ENCODE measurements at places on chromosomes 7 and 10.

GRCh38 chr10:34292675-34293074 lies 522.4 kb downstream of the PARD3 start:
- no peak for DNase-seq

DNA sequence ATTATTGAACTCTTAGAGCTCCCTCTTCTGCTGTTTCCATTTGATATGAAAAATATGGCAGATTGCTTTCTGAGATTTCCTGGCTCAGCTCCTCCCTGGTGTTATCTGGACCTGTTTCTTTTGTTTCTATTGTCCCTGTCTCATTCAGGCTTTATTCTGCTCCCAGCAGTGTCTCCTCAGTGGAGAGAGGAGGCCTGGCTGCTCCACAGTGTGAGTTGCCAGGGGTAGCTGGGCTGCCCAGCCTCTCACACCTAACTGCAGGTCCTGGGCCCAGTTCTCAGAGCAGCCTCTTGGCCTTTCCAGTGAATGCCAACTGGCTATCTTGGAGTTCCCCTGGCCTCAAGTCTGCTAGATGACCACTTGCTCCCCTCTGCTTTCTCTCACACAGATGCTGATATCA lies 127.0 kb downstream of the VPS41 start:
- DNase-seq: no peak

- DNase-seq: no peak
Measured at GRCh38 chr7:48380921-48381320, 209.7 kb downstream of the ABCA13 start.

DNA sequence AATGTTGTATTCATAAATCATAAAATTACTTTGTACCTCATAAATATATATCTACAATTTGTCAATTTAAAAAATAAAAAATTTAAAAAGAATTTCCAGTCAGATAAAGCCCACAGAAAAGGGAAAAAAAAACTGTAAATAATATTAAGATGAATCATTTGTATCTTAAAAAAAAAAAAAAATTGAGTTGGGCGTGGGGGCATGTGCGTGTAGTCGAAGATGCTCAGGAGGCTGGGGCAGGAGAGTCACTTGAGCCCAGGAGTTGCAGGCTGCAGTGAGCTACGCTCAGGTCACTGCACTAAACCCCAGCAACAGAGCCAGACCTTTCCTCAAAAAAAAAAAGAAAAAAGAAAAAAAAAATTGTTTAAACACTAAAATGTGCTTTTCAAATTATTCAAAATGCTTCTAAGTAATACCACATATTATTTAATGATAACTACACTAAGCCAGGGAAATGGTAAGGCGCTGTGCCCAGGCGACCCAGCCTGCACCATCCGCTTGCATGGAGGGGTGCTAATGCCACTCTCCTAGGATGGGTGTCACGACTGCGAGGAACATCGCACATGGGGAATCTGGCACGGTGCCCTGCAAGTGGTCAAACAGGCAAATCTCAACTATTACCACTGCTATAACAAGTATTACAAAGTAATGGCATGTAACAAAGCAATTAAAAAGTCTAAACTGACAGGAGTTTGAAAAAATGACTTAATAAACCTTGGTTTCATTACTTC lies 15.4 kb downstream of the GLUD1 start:
- no peak for DNase-seq

DNA sequence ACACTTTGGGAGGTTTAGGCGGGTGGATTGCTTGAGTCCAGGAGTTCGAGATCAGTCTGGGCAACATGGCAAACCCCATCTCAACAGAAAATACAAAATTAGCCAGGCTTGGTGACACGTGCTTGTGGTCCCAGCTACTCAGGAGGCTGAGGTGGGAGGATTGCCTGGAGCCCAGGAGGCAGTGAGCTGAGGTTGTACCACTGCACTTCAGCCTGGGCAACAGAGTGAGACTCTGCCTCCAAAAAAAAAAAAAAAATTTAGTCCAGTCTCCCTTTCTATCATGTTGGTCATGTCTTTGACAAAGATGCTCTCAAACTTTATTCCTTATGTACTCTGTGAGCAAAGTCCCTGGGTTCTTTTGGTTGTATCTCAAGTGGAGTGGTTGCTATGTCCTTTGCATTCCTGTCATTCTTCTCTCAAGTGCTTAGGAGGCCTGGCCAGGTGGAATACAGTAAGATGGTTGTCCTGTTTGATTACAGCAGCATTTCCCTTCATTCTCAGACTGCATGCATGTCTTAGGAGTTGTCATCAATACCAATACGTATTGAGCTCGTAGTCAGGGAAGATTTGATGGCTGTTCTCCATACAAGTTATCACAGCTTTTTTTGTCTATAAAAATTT lies 85.7 kb downstream of the MMRN2 start:
- no peak for DNase-seq

DNA sequence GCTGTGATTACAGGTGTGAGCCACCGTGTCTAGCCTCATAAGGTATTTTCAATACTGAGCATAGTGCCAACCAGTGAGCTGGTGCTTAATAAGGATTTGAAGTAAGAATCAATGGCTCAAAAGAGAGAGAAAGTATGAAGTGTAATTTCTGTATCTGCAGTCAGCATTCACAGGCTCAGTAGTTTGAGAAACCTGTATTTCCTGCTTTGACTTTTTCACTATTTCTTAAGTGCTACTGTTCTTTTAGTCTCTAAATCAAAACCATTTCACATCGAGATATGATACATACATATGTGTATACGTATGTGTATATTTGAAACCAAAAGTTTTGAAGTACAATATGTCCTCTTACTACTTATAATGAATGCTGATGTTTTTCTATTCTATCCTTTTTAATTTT lies 189.9 kb downstream of the PPP1R9A start:
- DNase-seq: no peak

- DNase-seq: no peak
Measured at GRCh38 chr7:121913947-121914675, 41.1 kb downstream of the PTPRZ1 start.

DNA sequence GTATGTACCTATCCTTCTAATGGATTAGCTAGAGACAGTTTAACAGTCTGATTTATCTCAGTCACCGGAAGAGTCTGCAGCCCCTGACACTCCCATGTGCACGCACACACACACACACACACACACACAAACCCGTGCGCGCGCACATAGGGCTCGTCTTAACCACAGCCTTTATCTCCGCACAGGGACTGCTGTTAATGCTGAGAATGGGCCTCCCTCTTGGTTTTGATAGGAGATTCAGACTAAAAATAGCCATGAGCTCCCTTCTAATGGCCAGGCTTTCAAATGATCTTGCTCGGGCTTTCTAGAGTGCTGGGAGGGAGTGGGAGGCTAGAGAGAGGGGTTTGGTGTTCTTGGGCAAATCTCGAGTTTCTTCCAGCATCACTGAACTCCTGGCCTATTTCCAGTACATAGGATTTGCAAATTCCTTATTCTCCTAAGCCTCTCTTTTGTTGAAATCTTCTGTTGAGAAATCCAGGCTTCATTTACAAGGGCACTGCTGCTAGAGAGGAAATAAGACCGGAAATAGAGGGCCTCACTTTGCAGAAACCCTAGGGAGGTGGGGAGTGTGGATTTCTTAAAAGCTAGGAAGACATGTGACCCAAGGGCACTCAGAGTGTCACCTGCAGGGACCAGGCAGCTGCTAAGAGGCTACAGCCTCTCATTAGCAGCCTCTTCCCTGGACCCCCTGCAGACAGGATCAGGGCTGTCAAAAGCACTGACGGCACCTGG lies 2.4 kb downstream of the TMEM72 start:
- DNase-seq: no peak

- DNase-seq: peak; percentile 63
Measured at GRCh38 chr10:132539894-132540293, 2.3 kb downstream of the INPP5A start.

DNA sequence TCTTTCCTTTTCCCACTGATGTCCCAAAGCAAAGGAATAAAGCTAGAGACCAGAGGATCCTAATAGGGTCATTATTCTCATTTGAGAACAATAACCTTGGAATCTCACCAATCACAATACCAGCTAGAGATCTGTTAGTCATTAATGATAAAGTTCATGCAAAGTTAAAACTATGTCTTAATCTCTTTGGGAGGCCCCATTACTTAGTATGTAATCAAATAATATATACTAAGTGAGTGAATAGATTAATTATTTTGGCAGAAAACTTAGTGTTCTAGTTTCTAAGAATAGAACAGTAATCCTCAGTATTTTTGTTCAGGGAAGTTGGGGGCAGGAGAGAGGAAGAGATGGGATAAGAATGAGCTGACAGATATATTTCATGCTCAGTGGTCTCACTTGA lies 227.2 kb downstream of the MTERF1 start:
- no peak for DNase-seq

DNA sequence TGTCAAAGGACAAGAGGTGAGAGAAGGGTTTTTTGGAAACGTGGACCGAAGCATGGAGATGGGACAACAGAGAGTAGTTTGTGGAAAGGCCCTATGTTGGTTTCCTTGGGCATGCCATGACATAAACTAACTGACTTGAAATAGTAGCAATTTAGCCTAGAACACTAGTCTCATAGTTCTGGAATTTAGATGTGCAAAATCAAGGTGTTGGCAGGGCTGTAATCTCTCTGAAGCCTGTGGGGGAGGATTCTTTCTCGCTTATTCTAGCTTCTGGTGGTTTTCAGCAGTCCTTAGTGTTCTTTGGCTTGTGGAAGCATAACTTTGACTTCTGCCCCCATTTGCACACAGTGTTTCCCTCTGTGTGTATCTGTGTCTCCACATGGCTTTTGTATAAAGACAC lies 283.4 kb downstream of the GFRA1 start:
- DNase-seq: no peak

GRCh38 chr10:113099431-113100183 lies 149.6 kb downstream of the TCF7L2 start:
- DNase-seq: no peak

GRCh38 chr7:120949998-120950538 lies 509 bp upstream of the ING3 start:
- DNase-seq: no peak

- DNase-seq: no peak
Measured at GRCh38 chr7:93756890-93757289, 133.7 kb downstream of the TFPI2 start.

DNA sequence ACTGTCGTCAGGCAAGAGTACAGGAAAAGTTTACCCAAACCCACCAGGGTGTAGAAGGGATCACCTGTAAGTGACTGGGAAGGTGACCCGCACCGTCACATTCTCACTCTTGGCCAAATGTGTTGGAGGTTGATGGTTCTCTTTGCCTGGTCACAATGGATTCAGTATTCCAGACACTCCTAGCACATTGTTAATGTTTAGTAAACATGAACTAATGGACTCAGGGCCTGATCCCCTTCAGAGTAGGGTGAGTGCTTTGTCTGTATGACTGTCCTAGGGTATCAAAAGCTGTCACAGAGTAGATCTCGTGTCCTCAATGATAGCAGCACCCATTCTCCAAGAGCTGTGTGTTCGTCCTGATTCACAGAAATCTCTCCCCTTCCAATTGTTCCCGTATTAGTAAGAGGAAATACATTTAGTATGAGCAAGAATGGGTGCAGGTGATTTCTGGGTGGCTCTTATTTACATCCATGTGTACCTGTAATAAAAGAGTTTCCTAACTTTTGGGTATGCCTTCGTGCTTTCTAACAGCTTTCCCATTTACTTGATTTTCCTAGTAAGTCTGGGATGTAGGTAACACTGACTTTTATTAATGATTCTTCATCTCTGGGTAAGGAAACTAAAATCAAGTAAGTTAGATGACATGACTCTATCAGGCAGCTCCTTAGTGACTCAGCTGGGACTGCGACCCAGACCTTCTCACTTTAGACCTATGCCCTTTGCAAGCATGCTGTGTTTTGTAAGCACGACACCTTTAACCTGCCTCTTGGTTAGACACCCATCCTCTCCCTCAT lies 4.7 kb downstream of the EEPD1 start:
- DNase-seq: no peak

DNA sequence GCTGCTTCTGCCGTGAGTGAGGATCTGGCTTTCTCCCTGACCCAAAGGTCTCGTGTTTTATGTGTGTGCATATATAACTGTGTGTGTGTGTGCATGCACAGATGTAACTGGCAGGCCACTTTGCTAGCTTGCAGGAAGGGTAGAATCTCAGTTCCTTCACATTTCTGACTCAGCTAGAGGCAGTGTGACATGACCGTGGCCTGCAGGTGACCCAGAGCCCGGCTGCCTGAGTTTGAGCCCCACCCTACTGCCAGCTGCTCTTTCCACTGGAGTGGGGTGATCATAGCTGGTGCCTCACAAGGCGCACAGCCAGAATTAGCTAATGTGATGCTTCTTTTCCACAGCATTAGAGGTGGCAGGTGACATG lies 9.3 kb upstream of the MYL7 start:
- DNase-seq: no peak

GRCh38 chr7:107147464-107148393 lies 21.1 kb upstream of the HBP1 start:
- peak; percentile 55 for DNase-seq

- DNase-seq: no peak
Measured at GRCh38 chr7:140426130-140426529, 22.3 kb downstream of the RAB19 start.

DNA sequence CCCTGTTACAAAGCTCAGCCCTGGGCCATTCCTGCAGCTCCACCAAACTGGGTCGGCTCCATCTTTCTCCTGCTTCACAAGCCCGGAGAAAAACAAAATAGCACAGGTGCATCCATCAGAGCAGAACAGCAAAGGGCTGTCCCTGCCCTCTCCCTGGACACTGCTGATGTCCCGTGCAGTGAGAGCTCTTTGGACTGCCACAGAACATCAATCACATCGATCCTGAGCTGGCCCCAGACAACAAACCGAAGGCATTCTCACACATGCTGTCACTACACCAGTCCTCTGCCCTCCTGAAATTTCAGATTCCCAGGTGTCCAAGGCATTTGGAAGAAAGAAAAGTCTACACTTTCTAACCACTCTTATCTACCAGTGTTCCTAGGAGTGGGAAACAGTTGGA lies 427.1 kb upstream of the ZMIZ1 start:
- DNase-seq: no peak

DNA sequence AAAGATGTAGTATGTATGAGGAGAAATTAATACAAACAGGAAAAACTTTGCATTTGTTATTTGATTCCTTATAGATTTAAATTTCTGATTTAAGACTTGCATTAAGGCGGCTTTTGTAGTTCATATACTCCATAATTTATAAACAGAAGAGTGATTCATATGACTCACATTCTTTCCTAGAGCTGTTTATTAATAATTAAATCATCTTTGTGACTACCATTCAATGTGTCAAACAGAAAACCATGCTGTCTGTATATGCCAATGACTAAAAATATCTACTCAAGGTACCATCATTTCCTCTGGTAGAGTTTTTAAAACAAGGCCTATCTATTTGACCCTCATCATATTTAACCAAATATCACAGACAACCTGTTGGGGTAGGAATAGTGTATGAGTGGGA lies 501.7 kb downstream of the PARD3 start:
- DNase-seq: no peak

DNA sequence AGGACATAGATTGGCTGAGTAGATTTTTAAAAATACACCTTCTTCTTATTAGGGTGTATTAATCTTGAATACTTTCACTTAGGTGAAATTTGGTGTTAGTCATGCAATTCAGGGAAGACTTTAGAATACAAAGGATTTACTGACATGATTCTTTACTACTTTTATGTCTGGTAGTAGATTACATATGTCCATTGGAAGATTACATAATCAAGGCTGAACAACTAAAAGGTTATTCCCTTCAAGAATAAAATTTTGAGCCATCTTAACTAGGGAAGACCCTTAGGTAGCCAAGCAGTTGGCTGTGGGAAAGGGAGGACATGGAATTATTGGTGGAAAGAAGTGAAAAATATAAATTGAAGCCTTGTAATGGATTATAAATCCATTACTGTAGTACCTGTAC lies 165.0 kb downstream of the ITGB1 start:
- no peak for DNase-seq
